ENCODE measurements at places on chromosomes 7 and 10.

DNA sequence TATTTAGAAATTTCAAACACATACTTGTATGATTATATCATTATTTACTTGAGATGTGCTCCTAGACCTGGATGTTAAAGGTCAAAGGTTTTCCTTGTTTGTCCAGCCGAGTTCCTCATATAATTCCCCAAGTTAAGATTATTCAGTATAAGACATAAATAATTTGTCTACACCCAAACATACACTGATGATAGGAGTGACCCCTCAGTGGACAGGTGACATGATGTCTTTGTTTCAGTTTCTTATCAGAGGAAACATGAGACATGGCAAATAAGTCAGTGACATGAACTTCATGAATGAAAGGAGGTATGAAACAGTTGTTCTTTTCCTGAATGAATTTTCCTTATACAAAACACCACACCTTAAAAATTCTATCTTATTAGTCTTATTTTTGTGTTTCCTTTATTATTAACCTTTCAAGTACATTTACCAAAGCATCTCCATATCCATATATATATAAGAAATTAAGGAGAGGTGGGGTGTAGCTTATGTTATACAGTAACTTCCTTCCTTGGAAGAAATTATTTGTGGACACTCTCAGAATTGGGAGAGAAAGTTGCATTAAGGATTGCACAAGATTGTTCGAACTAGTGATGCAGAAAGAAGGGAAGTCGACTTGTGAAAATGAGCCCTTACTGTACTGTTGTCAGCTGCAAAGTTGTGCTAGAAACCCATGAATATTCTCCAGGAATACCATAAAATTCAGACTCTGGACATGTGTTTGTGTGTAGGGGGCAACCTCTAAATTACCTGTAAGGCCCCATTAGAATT, 60.5 kb downstream of the POM121L12 start:
- DNase-seq, result no peak

- DNase-seq, result no peak
These were observed 318.5 kb upstream of the SEMA3A start for GRCh38 chr7:84513061-84513460.

- no peak for DNase-seq
These were observed 14.7 kb downstream of the MMS19 start for GRCh38 chr10:97483506-97483905.

DNA sequence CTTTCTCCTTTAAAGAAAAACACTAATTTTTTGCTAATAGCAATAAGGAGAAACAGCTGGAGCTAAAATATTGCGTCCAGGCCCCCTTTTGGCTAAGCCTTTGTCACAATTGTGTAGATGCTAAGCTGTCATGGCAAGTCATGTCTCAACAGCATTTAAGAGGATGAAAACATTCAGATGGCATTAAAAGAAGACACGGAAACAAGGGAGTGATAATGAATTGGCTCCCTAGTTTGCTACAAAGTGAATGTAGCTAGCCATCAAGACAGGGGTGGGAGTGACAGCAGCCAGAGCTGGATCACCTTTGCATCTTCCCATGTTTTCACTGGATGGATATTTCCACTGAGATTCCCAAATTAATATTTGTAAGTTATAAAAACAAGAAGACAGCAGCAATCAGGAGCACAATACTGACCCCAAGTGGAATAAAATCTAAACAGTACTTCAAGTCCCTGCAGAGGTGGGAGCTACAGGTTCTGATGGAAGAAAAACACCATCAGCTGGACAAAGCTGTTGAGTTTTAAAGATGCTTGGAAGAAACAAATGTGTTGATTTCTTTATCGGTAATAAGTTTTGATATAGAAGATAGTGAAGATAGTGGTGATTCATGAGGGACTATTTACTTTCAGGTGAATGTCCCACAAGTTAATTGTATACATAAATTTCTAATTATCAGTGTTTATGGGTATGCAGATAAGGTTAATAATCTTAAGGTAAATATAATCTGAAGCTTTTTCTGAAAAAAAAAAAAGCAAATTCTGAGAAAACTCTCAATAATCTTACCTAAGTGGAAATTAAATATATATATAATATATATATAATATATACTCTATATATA, 129.4 kb downstream of the SLC16A9 start:
- DNase-seq, result no peak

- no peak for DNase-seq
These were observed 82.0 kb downstream of the ARL4A start for GRCh38 chr7:12769444-12769843.

DNA sequence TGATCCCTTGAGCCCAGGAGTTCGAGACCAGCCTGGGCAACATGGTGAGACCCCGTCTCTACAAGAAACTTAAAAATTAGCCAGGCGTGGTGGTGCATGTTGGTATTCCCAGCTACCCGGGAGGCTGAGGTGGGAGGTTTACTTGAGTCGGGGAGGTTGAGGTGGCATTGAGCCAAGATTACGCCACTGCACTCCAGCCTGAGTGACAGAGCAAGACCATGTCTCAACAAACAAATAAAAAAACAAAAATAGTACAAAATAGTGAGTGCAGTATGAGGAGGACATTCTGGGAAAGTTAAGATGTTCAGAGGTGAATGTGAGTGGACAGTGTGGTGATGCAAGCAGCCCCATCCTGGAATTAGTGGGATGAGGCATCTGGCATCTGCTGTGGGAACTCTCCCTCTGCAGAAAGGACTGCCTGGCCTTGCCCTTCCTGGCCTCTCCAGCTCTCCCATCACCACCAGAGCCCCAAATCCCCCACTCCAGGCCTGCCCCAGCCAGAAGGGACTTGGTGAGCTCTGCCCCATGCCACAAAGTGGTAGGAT, 96.6 kb upstream of the PARD3 start:
- DNase-seq, result no peak

- no peak for DNase-seq
These were observed 52.9 kb downstream of the CYP26A1 start for GRCh38 chr10:93126483-93127052.

- DNase-seq, result no peak
These were observed 61.0 kb downstream of the ADD3 start for GRCh38 chr10:110068780-110069179.

- no peak for DNase-seq
These were observed 14.8 kb downstream of the CUX1 start for GRCh38 chr7:101832205-101832631.

GRCh38 chr10:123134915-123135414, 805 bp upstream of the HMX3 start:
- no peak for DNase-seq

- no peak for DNase-seq
These were observed 22.2 kb downstream of the TAS2R41 start for GRCh38 chr7:143499743-143500348.

- DNase-seq, result no peak
These were observed 250.6 kb upstream of the PPP2R2D start for GRCh38 chr10:131650169-131650705.

DNA sequence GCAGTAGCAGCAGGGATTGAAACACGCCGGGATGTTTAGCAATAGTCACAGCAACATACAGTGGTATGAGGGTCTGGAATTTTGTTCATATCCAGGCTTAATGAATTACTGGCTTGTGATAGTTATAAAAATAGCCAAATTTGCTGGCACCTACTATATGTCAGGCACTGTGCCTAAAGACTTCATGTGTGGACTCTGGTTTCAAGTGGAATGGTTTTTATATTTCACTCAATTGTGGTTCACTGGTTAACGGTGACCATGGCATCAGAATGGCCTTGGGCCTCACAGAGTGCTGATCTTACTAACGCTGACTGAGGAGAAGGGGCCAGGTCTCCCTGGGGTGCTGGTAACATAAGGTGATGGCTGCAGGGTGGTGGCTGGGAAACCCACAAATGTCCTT, 55.7 kb downstream of the CELF2 start:
- no peak for DNase-seq

DNA sequence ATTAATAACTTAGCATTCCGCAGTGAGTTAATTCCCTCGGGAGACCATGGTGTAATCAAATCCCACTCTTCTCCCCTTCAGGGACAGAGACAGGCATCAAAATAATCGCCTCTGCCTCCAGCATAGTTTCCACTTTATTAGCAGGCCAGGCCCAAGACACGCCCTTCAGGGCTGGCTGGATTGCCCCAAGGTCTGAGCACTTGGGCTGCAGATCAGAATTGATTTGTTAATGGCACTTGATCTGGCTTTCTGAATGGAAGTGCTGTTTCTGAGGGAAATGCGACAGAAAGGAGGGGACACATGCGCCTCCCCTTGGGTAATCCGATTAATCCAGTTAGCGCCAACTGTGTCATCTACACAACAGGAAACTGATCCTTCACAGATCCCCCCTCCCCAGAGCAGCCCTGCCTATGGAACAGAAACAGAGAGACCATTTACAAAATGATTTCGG, 15.6 kb downstream of the CHAT start:
- DNase-seq, result no peak

DNA sequence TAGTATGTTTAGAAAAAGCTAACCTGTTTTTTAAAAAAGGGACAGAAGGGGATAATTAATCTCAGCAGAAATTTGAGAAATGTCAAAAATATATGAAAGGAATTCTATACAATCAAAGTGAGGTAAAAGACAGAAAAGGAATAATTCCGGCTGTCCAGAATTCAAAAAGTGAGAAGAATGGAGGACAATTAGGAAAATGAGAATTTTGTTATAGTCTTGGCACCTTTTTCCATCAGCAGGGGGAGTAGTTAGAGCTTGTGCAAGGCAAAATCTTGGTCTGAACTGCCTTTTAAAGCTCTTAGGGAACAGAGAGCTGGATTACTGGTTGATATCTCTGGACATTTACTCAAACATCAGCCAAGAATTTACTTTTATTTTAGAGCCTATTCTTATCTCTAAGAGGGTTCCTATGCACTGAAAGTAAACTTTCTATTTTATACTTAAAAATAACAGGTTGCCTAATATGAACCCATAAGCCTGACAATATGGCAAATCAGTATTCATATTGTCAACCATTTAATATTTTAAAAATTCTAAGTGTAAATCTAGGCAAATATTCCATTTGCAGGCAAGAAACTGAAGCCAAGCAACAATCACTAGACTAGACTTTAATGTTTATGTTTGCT, 185.6 kb downstream of the ANK3 start:
- peak; percentile 9 for DNase-seq

DNA sequence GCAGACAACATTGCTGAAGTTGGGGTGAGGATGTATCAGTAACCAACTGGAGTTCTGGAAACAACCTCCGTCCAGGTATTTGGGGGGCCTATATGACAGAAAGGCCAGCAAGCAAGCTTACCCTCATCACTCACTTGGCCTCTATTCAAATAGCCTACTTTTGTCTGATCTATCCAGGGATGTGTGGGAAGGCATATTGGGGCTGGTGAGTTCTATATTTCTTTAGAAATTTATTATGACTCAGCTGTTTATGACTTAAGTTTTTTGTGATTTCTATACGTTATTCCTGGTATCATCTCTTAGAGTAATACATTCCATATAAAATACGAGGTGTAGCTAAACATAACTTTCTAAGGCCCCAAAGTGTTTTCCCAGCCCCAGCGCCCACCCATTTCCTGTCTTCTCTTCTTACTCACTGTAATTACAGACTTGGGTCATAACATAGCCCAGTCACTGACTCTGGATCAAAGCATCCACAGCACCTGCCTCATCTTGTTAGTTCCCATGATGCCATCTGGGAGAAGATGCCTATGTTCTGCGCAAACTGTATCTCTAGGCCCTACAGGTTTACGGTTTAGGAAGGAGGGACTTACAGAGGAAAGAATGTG, 18.1 kb downstream of the GARS1 start:
- no peak for DNase-seq

- no peak for DNase-seq
These were observed 206.7 kb downstream of the HDAC9 start for GRCh38 chr7:18702071-18702829.

GRCh38 chr10:107546284-107546683, 381.8 kb upstream of the SORCS1 start:
- no peak for DNase-seq

DNA sequence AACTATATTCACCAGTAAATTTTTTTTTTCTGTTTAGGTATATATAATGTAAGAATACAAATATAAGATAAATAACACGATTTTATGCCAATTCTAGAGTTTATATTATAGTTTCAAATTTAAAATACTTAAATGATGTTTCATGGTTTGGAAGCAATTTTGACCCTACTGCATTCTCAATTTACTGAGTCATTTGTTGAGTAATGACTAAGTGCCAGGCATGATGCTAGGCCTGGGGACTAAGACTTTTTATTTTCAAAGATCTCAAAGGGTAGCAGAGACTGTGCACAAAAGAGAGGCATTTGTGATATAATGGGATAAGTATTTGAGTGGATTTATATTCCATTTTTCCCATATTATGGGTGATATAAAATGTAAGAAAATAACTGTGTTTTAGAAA, 78.9 kb upstream of the SMIM30 start:
- DNase-seq, result no peak

DNA sequence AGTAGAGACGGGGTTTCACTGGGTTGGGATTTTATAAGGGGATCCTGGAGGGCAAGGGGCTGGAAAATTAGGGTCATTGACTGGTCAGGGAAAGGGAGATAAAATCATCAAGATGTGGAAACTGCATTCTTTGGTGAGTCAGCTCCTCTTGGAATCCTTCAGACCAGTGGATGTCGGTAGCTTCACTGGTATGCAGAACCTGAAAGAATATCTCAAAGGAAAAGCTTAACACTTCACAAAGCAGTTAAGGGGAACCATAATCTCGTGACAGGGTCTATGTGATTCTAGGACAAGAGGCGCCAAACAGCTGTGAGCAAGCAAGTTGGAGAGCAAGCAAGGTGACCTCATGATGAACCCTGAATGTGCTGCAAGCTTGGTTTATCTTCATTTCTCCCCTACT, 634.7 kb upstream of the AUTS2 start:
- no peak for DNase-seq

DNA sequence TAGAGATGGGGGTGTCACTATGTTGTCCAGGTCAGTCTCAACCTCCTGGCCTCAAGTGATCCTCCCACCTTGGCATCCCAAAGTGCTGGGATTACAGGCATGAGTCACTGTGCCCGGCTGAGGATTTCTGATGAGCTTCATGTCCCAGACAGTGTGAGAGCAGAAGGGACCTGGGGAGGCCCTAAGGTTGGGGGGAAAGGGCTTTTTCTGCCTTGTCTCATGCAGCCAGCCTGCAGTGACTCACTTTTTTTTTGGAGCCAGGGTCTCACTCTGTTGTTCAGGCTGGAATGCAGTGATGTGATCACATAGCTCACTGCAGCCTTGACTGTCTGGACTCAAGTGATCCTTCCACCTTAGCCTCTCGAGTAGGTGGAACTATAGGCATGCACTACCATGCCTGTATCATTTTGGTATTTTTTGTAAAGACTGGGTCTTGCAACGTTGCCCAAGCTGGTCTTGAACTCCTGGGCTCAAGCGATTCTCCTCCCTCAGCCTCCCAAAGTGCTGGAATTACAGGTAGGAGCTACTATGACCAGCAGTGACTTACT, 14.6 kb downstream of the COL26A1 start:
- DNase-seq, result no peak
